Thymus (tissue), 14 donors: ENCODE measurements at places on chromosomes 11 and 22.

GRCh38 chr22:22827187-22827939, 60.3 kb upstream of the IGLL5 start:
- no peak for DNase-seq

- DNase-seq = no peak
Measured at GRCh38 chr11:2685566-2686359, 14.0 kb downstream of the KCNQ1OT1 start.

- no peak for DNase-seq
Measured at GRCh38 chr11:11504071-11504470, 117.7 kb downstream of the GALNT18 start.

GRCh38 chr22:16801088-16801487, 24.1 kb downstream of the XKR3 start:
- DNase-seq = no peak

DNA sequence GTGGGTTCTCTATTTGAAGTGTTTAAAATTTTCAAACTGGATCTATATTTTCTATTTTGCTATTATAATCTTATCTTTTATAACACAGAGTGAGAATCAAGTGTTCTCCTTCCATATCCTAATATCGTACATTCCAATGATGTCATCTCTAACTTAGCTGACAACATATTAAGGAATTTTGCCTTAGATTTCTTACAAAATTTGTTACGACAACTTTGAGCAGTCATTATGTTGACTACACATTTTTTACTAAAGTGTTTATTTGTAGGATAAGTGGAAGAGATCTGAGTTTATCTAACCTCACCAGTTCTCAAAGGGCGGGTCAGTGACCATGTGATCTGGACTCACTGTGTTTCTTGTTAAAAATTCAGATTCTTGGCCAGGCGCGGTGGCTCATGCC, 12.7 kb downstream of the BTG4 start:
- no peak for DNase-seq

GRCh38 chr22:19798003-19798665, 37.6 kb downstream of the TBX1 start:
- no peak for DNase-seq

GRCh38 chr22:35183917-35184316, 73.4 kb upstream of the HMGXB4 start:
- no peak for DNase-seq

- no peak for DNase-seq
Measured at GRCh38 chr11:46319074-46319453, 28.2 kb upstream of the DGKZ start.

DNA sequence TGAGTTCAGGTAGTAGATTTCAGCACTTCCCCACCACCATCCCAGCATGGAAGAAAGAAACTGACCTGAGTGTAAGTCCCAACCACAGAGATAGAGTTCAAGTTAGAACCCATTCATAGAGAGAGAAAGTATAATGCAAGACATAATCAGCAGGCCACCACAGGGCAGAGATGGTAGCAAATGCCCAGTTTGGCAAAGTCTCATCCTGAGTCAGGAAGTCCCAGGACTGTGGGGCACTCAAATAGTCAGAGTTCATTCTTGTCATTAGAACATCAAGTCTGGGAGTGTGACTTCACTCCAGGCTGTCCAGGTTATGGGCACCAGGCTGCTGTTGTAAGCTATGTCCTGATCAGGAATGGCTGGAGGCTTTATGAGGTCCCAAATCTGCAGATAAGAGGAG, 72.0 kb upstream of the USP47 start:
- no peak for DNase-seq

DNA sequence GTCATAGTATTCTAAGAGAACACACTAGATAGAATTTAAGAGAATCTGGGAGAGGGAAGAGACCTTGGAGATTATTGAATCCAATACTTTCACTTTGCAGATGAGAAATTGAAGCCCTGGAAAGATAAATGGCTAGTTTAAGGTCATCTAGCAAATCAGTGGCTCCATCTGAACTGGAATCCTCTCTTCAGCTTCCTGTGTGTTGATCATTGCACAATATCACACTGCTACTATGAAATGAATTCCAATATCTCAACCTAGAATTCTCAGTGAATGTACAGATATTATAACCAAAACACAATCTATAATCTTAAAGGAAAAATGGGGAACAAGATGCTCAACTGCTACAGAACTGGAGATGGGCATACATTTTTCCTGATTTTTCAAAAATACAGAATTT, 44.1 kb downstream of the DCUN1D5 start:
- no peak for DNase-seq

DNA sequence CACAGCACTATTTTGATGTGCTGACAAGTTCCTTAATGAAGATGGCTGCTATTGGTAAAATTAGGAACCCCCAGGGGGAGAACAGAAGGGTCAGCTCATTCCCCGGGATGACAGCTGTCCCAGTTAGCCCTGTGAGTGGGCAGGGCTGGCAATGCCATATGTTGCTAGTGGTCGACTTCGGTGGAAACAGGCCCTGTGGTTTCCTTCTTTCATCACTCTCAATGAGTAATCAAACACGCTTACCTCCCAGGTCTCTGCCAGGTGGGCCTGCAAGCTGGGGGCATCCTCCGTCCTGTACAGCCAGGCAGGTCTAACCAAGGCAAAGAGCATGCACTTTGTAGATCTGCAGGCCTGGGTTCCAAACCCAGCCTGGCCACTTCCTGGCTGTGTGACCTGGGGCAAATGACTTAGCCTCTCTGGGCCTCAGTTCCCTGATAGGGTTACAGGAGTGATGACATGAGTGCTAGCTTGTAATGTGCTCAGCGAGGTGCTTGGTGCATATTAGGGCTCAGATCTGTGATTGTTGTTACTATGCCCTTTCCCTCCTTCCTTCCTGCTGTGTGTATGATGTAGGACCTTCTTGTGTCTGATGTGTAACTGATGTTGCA, 85.2 kb downstream of the TSPAN18 start:
- no peak for DNase-seq

DNA sequence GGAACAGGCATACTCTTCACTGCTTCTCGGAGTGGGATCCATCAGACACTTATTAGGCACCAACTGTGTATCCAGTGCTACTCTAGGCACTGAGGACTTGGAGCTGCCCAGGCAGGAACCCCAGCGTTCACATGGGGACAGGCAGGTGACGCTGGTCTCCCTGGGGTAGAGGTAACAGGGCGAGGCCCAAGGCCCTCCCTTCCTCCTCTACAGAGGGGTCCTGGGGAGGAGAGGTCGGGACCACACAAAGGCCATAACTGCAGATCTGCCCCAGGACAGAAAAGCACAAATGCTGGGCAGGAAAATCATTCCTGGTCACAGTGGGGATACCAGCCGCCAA, 262.2 kb downstream of the BRD1 start:
- DNase-seq = no peak

GRCh38 chr11:110038201-110038600, 55.0 kb upstream of the ZC3H12C start:
- DNase-seq = no peak

DNA sequence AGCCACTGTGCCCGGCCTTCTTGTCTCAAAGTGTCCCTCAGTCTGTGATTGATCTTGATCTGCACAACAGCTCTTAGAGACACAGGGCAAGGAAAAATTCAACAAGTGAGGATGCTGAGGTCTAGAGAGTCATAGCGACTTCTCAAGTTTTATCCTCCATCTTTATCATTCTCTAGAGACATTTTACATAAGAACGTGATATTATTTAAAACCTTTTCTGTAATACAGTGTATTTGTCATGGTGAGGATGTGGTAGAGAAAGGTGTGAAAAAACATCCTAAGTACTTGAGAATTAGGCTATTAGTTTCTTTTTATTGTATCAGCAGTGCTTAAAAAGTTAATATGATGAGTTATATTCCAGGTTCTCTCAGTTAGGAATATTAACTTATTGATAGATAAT, 50.2 kb downstream of the EMSY start:
- no peak for DNase-seq

DNA sequence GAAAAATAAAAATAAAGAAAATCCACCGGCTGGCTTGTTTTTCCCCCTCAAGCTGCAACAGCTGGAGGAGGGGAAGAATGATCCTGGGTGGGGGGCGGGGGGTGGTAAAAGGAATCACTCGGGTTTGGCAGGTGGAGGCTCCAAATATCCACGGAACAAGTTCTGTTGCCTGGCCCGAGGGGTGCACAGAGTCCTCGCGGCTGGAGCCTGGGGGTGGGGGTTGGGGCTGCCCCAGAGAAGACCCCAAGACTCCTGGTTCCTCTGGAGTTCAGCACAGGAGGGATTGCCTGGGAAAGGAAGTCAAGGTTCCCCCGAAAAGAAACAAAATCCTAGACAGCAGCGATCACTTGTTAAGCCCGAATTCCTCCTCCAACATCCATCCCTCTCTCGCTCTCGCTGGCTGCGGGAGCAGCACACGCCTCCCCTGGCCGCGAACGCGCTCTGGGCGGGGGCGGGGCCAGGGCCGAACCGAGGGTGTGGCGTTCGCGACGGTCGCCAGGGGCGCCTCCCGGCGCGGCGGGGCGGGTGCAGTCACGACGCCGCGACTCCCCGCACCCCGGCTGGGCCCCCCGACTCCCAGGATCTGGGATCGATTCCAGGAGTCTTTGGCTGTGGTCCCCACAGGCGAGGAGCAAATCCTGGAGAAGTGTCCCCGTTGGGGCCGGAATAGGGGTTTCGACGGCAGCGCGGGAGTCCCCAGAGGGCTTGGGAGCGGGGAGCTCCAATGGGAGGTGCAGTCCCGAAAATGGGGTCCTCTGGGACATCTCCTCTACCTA, at the start of gene KCNA4:
Gene KCNA4 (minus strand): TSS at position 443 of the 776 bp plus-strand sequence. CDS start 4,352 bp downstream, outside the sequence.
- DNase-seq = no peak

DNA sequence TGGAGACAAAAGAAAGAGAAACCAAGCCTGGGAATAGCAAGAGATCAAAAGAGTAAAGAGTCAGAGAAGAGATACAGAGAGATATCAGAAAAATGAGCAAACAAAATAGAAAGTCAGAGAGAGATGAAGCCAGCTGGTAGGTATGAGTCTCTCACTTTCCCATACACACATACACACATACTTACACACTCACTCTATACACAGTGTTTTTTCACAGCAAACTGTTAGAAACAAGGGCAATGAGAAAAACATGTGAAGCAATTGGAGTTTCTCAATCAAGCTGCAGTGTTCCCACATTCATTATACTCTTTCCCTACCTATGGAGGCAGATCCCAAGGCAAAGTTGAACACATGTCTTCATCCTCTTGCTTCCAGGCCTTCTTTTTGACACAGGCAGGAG, 2.6 kb upstream of the NLRP10 start:
- no peak for DNase-seq

- DNase-seq = no peak
Measured at GRCh38 chr11:110835106-110835505, 122.9 kb upstream of the ARHGAP20 start.

- DNase-seq = no peak
Measured at GRCh38 chr11:87258171-87258833, 220.6 kb downstream of the TMEM135 start.

DNA sequence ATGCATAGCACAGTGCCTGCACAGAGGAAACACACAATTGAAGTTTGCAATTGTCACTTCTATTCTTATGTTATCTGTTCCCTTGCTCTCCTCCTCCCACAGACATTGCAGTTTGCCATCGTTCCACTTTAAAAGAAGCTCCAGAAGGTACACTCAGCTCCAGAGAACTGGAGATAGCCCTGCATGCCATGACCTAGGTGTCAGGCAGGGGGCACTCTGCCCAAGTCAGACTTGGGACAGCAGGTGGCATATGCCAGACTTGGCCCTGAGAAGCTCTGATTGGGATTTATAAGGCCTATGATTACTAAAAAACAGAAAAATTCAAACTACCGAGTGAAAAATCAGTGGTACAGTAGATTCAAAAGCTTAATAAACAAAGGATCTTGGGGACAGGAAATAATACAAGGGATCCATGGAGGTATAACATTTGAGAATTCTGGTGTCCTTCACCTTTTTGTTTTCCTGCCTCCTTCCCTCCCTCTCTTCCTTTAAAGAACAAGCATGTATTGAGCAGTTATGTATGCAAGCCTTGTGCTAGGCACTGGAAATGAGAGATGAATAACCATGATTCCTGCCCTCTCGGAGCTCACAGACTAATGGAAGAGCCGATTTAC, 40.0 kb downstream of the TENM4 start:
- no peak for DNase-seq

DNA sequence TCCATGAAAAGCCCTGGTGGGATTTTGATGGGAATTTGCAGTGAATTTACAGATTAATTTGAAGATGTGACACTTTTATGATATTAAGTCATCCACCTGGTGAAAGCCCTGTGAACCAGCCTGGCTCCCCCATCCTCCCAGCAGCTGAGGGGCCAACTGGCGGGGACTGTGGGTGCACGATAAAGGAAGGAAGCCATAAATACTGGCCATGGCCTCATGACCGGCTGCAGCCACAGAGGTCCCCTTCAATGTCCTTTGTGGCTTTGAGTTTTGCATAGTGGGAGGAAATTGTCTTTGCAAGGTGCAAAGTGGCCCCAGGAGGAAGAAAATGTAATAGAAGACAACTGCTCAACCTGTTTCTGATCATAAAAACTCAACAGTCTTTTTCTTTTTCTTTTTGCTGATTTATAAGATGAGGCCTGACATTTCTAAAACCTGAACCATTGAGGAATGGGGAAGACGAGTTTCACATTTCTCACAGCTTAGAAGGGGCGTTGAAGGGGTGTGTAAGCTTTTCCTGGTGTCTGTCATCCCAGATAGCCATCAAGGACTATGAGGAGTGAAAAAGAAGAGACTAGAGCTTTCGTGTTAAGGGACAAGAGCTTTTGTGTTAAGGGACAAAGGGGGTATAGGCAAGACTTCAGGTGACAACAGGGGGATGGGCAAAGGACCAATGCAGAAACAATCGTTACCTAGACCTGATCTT, 6.3 kb upstream of the NDUFV1 start:
- no peak for DNase-seq

- DNase-seq = no peak
Measured at GRCh38 chr22:31869739-31870138, 74.6 kb upstream of the YWHAH start.

GRCh38 chr22:32699001-32699582, 102.4 kb upstream of the TIMP3 start:
- no peak for DNase-seq

GRCh38 chr11:71499125-71499524, 27.9 kb upstream of the KRTAP5-7 start:
- peak; percentile 11 for DNase-seq

- no peak for DNase-seq
Measured at GRCh38 chr11:78110830-78111229, 28.6 kb downstream of the ALG8 start.

DNA sequence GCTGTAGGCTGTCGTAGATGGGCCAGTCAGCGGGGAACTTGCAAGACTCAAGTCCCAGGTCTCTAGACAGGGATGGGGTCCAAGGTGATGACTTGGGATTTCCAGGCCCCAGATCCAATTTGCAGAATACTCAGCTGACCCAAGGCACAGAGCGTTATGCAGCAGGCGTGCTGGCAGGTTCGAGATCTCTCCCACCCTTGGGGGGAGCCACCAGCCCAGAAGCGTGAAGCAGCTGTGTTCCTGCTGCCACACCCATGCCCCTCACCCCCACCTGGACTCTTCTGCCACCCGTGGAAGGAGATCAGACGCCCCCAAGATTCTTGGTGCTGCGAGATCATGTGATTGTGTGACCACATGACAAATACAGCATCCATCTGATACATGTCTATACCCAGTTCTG, 142.6 kb downstream of the BRD1 start:
- DNase-seq = no peak
